ENCODE measurements at places on chromosomes 5 and 9. TPM values are rescaled to one million over a fixed set of nuclear protein-coding genes. Genes with fewer than 3 reads are reported as not detected.

ARSI gene
- not detected for polyA plus RNA-seq

CCIN gene
- polyA plus RNA-seq = not detected

TNC gene
- not detected for polyA plus RNA-seq

FIBCD1 gene
- not detected for polyA plus RNA-seq

CERT1 gene
- 22.0 TPM for polyA plus RNA-seq

KIAA0825 gene
- polyA plus RNA-seq = 1.1 TPM

PCDHA9 gene
- not detected for polyA plus RNA-seq

SPINK6 gene
- polyA plus RNA-seq = not detected

PTGES gene
- not detected for polyA plus RNA-seq

PCDHA4 gene
- not detected for polyA plus RNA-seq

OTP gene
- polyA plus RNA-seq = not detected

IL31RA gene
- polyA plus RNA-seq = not detected

NDUFS4 gene
- 71.3 TPM for polyA plus RNA-seq

SPINK4 gene
- polyA plus RNA-seq = not detected

FBN2 gene
- not detected for polyA plus RNA-seq

NIM1K gene
- not detected for polyA plus RNA-seq

DAB2 gene
- polyA plus RNA-seq = 17.3 TPM

ITGA2 gene
- not detected for polyA plus RNA-seq

SLC6A7 gene
- not detected for polyA plus RNA-seq

SMIM32 gene
- not detected for polyA plus RNA-seq

TRAF1 gene
- 3.4 TPM for polyA plus RNA-seq

CYLC2 gene
- not detected for polyA plus RNA-seq

LECT2 gene
- polyA plus RNA-seq = not detected

GOLM1 gene
- 16.3 TPM for polyA plus RNA-seq

EMB gene
- 164 TPM for polyA plus RNA-seq

NUTM2G gene
- not detected for polyA plus RNA-seq

NPM1 gene
- polyA plus RNA-seq = 274 TPM

ENHO gene
- polyA plus RNA-seq = 1.00 TPM

GFPT2 gene
- not detected for polyA plus RNA-seq

QRFP gene
- not detected for polyA plus RNA-seq

RNF183 gene
- not detected for polyA plus RNA-seq

PTPRD gene
- polyA plus RNA-seq = not detected

EQTN gene
- not detected for polyA plus RNA-seq

DOK3 gene
- 1.3 TPM for polyA plus RNA-seq

ACTBL2 gene
- polyA plus RNA-seq = not detected

SV2C gene
- not detected for polyA plus RNA-seq

SVEP1 gene
- polyA plus RNA-seq = 0.03 TPM

PSMB7 gene
- 186 TPM for polyA plus RNA-seq

C9orf78 gene
- polyA plus RNA-seq = 173 TPM

HACD4 gene
- 6.7 TPM for polyA plus RNA-seq

SLC25A46 gene
- polyA plus RNA-seq = 29.0 TPM
